Left cardiac atrium (tissue), 4 donors: ENCODE measurements at places on chromosomes 3 and 15. TPM values are rescaled to one million over a fixed set of nuclear protein-coding genes. Genes with fewer than 3 reads are reported as not detected.

DNA sequence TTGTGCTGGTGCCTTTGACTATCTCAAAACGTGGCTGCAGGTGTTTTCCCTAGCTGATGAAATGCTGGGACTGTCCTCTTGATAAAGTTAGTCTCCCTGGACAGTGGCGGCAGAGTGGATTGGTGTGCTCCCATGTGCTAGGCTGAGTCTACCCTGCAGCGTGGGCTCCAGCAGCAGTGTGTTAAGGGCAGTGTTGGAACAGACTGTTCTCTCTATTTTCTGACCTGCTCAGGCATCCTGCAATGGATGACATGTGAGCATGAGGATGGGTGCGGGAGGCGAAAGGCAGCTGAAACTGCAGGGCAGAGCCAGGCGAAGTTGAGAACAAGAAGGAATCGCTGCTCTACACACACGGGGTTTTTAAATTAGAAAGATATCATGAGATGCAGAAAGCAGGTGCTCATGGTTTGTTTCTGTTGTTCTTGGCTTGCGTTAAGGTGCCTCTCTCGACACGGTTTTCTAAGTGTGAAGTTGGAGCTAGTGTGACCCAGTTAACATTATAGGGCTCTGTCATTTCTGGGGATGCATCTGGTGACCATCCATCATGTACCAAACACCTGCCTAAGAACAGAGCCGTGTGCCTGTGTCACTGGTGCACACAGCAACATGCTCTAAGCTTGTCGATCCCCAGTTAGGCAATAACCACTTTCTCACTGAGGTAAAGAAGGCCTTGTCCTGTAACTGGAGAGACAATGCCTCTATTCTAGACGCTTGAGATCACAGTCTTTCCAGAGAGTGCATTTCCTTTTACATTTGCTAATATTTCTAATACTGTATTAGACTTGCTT lies 44.3 kb downstream of the SLCO3A1 start:
- peak; percentile 39 for DNase-seq

DNA sequence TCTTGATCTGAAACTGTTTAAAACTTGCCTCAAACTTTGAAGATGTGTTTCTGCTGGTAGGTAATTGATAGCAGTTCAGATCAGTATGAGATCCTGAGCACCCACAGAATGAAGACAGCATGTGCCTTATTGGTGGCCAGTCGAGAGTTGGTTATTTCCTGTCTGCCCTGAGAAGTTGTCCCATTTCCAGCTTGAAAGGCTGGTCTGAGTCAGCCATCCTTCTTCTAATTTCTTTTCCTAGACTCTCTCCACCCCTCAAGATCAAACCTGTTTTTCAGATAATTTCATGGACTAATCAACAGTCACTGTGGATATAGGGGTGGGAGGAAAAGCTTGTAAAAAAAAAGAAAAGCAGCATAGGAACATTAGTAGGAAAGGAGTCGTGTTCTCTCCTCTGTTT lies 464.4 kb downstream of the FOXP1 start:
- no peak for DNase-seq

GRCh38 chr15:33844186-33844585 lies 124.1 kb upstream of the CHRM5 start:
- DNase-seq = no peak

- no peak for DNase-seq
Measured at GRCh38 chr3:156559321-156559720, 4.4 kb upstream of the SSR3 start.

DNA sequence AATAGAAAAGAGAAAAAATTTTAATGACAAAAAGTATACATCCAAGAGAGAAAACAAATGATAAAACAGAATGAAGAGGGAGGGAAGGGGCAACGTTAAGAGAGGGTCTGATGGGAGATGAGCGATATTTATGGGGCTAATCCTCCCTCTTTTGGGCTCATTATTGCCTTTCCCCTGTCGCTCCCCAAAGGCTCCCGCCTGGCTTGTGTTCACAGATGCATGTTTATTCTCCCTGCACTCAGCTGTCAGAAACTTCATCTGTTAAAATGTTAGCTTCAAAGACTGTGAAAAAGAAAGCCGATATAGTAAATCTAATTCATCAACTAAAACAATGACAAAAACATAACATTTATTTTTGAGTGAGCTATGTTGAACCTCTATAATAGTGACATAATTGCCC lies 74.3 kb downstream of the GABRB3 start:
- DNase-seq = no peak

DNA sequence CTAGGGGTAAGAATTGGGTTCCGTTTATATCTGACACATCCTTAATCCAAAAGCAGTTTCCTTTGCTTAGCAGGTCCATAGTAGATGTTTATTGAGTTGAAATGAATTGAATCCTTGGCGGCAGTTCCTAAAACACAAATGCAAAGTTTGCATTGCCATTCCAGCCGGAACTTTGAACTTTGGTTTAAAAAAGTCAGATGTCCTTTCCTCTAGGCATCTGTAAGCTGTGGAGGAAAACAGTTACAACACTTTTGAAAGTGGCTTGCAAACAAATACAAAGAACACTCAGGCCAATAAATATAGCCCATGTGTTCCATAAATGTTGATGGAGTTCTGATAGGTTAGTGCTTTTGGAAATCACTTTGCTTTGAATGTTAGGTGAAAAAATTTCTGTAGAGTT lies 374.7 kb upstream of the RARB start:
- no peak for DNase-seq

DNA sequence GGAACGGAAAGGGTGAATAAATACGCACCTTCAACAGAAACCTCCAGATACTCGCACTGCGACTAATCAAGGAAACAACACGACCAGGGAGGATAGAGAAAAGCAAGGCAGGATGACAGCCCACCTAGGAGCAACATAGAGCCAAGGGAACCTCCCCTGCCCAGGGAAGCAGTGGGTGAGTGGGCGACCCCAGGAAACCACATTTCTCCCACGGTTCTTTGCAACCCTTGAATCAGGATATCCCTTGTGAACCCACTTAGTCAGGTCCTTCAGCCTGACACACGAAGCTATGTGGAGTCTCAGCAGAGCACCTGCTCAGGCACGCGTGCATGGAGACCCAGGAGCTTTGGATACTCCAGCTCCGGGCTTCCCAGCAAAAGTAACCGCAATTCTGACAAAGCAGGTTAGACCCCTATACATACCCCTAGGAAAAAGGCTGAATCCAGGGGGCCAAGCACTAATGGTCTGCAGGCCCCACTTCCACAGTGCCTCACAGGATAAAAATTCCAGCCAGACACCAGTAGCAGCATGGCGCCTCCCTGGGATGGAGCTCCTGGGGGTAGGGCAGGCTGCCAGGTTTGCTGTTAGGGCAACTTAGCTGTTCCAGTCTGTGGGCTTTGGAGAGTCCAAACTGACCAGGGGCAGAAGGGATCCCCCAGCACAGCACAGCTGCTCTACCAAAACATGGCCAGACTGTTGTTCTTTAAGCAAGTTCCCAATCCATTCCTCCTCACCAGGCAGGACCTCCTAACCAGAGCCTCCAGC lies 38.4 kb upstream of the PXYLP1 start:
- no peak for DNase-seq

- no peak for DNase-seq
Measured at GRCh38 chr3:139332092-139332491, 11.7 kb upstream of the MRPS22 start.

DNA sequence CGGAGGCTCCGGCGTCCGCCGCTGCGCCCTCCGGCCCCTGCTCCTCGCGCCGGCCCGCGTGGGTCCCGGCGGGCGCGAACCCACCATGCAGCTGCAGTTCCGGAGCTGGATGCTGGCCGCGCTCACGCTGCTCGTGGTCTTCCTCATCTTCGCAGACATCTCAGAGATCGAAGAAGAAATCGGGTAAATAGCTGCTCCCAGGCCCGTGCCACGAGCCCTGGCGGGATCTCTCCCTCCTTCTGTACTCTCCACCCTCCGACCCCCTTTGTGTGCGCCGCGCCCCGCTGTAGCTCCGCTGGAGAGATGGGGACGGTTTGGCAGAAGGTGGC lies 263 bp downstream of the ST8SIA2 start:
- DNase-seq = no peak

GRCh38 chr15:74808840-74809229 lies 3.8 kb upstream of the LMAN1L start:
- no peak for DNase-seq

GRCh38 chr3:99774467-99774866 lies 43.2 kb upstream of the CMSS1 start:
- no peak for DNase-seq

Gene DOCK3
- total RNA-seq = 2.8 TPM

Gene SI
- total RNA-seq = not detected

Gene DNAH1
- total RNA-seq = 4.4 TPM

Gene ZPLD1
- total RNA-seq = 0.34 TPM

Gene ARGFX
- not detected for total RNA-seq

Gene AADACL2
- not detected for total RNA-seq

Gene TMEM158
- total RNA-seq = 0.56 TPM

Gene DGKG
- 23.4 TPM for total RNA-seq

Gene ERICH6
- total RNA-seq = 0.39 TPM

Gene IL20RB
- total RNA-seq = 0.88 TPM

Gene SLC35G2
- total RNA-seq = 4.6 TPM

Gene FMN1
- total RNA-seq = 5.4 TPM
